ENCODE measurements at places on chromosomes 2 and 18.
A peak's percentile ranks its signal among the peaks of the same experiment; 100 is the strongest.

DNA sequence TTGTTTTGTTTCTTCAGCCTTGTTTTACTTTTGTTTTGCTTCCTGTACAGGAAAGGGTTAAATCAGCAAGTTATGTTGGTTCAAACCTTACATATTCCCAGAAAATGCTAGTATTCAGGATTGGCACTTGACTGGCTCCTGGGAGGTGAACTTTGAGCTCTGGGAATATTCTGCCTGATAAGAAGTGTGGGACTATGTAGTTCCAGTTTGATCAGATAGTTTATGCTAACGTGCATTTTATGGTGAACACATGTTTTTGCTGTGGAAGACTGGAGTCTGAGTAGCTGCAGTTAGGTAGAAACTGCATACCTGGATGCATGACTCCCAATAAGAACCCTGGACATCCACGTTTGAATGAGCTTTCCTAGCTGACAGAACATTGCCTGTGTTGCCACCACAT lies 603.1 kb upstream of the HS6ST1 start:
- DNase-seq, result no peak

GRCh38 chr2:222568865-222569264 lies 87.0 kb downstream of the FARSB start:
- no peak for DNase-seq

GRCh38 chr2:121094845-121095244 lies 190.2 kb downstream of the TFCP2L1 start:
- DNase-seq, result no peak

DNA sequence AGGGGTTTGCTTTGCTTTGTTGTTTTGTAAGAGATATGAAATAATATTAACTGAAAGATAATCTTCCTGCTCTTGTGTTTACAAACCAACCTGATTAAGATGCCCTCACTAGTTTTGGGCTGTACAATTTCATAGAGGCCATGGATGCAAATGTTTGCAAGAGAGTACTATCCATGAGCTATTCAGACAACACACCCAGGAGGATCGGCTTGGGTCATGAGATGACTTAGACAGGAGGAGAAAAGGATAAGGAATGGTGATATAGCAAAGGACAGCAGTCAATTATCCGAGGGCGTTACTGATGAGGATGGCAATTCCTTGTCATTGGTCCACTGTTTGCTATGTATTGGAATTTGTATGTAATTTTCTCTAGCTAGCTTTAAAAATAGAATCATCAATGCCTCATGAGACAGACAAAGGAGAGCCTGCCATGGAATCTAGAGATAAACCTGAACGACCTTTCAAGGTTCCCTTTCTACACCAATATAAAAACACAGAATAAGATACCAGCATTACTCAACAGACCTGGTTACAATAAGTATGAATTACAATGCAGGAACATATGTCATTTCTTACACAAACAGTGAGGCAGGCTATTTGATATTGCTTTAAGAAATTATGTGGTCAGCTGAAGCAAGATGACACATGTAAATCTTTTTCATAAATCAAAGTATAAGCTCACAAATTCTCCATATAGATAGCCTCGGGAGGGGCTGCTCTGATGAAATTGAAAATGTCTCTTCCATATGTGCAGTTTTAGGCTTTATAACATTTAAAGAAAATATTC lies 54.4 kb upstream of the SOS1 start:
- DNase-seq, result no peak

DNA sequence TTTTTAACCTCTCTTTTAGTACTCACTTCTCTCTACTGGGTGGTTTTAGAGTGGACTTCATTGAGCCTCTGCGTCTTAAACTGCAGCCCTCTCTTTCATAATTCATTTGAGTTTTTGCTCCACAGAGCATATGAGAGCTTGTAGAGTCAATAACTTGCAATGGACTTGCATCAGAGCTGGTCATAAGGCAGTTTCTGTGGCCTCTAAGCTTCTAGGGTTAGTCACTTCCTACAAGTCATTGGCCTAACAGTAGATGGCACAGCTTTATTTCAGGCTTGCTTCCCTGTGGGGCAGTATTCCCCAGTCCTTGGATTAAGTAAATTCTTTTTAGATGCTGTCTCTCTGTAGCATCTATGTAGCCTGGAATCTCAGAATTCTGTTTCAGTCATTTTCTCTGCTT lies 1435.7 kb downstream of the LRP1B start:
- DNase-seq, result no peak

DNA sequence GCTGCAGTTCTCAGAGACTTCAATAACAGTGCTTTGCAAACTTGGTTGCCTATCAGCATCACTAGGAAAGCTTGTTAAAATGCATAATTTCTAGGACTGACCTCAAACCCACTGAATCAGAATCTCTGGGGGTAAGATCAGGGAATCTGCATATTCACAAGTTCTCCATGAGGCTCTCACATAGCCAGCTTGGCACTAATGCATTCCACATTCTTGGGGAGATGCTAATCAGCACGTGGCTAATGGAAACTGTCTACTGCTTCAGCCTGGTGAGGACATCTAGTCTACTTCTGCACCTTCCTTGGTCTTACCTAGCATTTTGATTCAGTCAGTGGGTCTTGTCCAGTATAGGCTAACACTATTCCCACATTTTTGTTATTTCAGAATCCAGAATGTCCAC lies 56.3 kb downstream of the RBKS start:
- no peak for DNase-seq

GRCh38 chr2:215791481-215791937 lies 221.8 kb downstream of the MREG start:
- no peak for DNase-seq

DNA sequence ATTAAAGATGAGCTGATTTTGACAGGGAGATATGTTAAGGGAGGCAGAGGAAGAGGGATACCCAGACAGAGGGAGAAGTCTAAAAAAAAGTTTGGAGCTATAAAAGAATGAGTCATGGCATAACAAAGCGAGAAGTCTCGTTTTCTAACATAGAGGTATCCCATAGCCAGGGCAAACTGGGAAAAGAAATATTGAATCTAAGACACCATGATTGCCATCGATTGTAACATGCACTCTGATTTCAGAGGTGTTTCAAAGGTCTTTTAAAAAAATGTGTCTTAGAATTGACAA lies 110.7 kb downstream of the MDH1 start:
- DNase-seq, result no peak

- DNase-seq, result no peak
Observed at GRCh38 chr2:55511508-55512124, 7.9 kb upstream of the CFAP36 start.

- DNase-seq, result no peak
Observed at GRCh38 chr18:50203801-50204604, 9.1 kb upstream of the MYO5B start.

- no peak for DNase-seq
Observed at GRCh38 chr18:36934884-36935283, 106.0 kb downstream of the KIAA1328 start.

DNA sequence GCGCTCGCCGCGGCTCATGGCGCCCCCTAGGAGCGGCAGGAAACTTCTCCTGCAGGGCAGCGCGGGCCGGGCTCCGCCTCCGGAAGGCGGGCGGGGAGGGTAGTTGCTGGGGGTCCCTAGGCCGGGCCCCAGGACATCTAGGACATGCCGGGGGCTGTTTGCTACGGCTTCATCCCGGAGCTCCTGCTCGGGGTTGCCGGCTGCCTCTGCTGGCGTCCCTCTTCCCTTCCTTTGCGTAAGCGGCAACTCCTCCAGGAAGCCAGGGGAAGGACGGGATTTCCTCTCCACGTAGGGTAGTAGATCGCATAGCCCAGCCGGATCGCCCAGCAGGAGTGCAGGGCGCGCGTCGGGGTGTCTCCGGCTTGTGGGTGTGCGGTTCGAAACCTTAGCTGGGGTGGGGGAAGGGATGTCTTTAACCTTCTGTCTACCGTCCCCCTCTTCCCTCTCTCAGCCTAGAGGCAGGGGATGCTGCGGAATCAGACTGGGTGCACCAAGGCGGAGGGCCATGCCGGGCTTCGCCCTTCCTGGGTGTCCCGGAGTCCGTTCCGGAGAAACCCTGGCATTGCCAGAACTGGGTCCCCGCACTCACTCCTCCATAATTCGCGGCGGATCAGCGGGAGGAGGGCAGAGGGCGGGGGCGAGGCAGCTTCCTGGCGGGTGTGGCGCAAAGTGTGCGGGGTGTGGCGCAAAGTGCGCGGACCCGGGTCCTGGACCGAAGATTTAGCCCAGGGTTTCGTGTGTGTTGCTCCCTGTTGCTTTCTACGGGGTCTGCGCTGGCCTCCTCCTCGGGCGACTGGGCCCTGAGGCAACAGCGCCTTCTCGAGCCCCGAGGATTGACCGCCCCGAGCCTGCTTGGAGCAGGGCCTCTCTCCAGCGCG lies 12.2 kb upstream of the SKOR2 start:
- DNase-seq, result no peak

GRCh38 chr18:24421831-24422230 lies 4.6 kb upstream of the IMPACT start:
- DNase-seq, result no peak

DNA sequence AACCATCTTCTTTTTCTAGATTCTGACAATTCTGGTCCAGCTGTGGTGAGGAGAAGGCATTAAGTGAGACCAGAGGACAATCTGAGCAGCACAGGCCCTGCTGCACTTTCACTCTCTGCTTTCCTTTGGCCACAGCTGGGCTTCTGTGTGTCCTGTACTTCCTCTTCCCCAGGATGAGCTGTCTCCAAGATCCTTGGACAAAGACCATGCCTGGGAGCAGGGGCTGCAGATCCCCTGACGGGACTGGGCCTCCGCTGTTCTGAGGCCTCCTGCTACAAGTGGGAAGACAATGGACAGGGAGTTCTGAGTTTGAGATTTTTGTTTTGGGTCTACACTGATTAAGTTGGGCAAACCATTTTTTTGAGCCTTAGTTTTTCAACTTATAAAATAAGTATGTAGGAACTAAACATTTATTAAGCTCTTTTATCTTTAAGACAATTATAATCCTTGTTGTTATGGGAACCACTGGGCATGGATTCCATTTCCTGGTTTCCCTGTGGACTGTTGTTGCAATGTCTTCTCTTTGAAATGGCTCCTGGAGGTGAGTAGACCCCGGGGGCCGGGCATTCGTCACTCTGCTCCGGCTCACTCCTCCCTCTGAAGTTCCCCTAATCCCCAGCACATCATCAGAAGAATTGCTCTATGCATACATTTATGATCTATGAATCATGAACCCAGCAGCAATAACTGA lies 266.6 kb downstream of the ACTR3 start:
- no peak for DNase-seq

DNA sequence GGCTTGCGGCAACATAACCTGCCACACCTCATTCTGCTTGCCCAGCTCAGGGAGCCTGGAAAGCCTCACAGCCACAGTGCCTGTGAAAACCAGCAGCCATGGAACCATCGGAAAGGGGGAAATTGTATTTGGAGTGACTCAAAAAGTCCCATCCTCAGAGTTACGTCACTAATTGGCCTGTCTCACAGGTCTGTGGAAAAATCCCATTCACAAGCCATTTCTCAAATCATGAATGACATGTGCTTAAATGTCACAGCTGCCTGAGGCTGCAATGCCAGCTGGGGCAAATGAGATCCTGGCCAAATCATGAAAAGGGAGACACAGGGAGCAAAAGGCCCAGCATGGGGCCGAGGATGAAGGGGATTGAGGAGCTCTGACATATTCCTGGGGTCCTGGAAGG lies 486.9 kb upstream of the RAB6C start:
- DNase-seq, result no peak

DNA sequence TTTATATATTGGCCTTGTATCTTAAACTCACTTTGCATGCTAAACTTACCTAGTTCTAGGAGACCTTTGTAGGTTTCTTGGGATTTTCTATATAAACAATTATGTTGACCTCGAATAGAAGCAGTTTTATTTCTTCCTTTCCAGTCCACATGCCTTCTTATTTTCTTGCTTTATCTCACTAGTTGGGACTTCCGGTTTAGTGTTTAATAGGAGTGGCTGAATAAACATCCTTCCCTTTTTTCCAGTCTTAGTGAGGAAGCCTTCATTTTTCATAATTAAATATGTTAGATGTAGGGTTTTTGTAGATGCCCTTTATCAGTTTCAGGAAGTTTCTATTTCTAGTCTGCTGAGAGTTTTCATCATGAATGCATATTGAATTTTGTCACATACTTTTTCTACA lies 347.3 kb upstream of the HNRNPA3 start:
- no peak for DNase-seq

- DNase-seq, result no peak
Observed at GRCh38 chr2:238560234-238560633, 133.5 kb downstream of the ASB1 start.

GRCh38 chr18:62715759-62716615 lies 646 bp downstream of the PHLPP1 start:
- DNase-seq, result peak; percentile 63

DNA sequence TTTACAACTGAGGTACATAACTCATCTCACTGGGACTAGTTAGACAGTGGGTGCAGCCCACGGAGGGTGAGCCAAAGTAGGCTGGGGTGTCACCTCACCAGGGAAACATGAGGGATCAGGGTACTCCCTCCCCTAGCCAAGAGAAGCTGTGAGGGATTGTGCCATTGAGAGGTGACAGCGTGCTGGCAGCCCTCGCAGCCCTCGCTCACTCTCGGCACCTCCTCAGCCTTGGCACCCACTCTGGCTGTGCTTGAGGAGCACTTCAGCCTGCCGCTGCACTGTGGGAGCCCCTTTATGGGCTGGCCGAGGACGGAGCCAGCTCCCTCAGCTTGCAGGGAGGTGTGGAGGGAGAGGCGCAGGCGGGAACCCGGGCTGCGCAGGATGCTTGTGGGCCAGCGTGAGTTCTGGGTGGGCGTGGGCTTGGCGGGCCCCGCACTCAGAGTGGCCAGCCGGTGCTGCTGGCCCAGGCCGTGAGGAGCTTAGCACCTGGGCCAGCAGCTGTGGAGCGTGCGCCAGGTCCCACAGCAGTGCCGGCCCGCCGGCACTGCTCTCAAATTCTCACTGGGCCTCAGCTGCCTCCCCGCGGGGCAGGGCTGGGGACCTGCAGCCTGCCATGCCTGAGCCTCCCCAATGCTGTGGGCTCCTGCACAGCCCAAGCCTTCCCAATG lies 44.5 kb upstream of the FAM110C start:
- DNase-seq, result no peak

- DNase-seq, result no peak
Observed at GRCh38 chr18:41706301-41706700, 248.7 kb upstream of the PIK3C3 start.

- DNase-seq, result no peak
Observed at GRCh38 chr2:37738266-37738885, 66.9 kb upstream of the CDC42EP3 start.

- no peak for DNase-seq
Observed at GRCh38 chr2:55875434-55876135, 48.0 kb downstream of the EFEMP1 start.

GRCh38 chr18:48330016-48330991 lies 78.9 kb downstream of the ZBTB7C start:
- no peak for DNase-seq

DNA sequence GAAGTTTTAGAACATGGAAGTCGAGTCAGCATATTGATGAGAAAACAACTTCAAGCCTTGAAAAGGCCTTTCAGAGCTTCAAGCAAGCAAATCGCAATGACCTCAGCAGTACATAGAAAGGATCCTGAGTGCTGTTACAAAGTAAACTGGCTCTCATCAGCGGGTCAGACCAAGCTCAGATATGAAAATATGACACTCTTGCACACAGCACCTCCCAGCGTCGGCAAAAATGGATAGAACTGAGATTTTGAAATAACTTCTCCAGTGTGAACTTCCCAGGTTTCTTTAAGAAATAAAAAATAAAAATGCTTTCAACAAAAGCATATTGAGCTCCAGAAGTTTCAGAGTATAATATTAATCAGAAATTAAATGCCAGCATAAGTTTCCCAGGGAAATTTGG lies 296.9 kb downstream of the FBXO15 start:
- DNase-seq, result no peak

All from CD4-positive, alpha-beta T cell treated with Interferon gamma for 1 hour (primary cell).